CD4-positive, alpha-beta T cell (primary cell): ENCODE measurements at places on chromosomes 1 and 21. TPM values are rescaled to one million over a fixed set of nuclear protein-coding genes. Genes with fewer than 3 reads are reported as not detected.
A peak's percentile ranks its signal among the peaks of the same experiment; 100 is the strongest.

DNA sequence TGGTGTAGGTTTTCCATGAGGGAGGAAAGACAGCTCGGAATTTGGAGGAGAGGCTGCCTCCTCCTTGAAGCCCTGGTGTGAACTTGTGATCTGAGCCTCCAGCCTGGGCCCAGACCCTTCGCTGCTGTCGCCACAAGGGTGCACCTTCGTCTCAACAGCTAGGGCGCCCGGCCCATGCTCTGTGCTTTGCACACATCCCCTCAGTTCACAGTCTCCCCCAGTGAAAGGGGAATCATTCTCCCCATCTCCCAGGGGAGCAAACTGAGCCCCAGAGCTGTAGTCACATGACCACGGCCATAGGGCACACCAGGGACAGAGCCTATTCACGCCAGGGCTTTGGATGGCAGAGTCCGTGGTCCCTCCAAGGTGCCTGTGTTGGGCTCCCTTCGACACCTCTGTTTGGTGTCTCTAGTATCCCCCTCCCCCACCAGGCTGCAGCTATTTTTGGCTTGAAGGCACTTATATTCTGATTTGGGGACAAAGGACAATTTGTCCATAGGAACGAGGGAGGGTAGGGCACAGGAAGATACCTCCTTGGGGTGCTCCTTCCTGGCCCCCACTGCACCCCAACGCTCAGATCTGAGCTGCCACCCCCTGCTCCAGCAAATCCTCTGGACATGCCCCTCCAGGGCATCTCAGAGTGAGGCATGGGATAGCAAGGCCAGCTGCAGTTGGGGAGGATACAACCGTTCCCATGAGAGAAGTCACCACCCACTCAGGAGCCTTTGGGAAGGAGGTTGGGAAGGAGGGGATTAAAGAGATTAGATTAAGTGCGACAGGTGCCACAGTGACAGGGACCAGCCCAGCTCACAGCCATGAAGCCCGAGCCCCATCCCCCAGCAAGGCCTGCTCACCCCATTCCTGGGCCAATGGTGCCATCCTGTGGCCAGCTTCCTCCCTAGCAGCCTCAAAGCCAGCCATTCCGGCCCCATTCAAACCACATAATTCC, 15.7 kb downstream of the MATN1 start:
- DNase-seq = peak; percentile 74

GRCh38 chr1:113783254-113784103, 24.2 kb upstream of the PHTF1 start:
- DNase-seq = no peak

DNA sequence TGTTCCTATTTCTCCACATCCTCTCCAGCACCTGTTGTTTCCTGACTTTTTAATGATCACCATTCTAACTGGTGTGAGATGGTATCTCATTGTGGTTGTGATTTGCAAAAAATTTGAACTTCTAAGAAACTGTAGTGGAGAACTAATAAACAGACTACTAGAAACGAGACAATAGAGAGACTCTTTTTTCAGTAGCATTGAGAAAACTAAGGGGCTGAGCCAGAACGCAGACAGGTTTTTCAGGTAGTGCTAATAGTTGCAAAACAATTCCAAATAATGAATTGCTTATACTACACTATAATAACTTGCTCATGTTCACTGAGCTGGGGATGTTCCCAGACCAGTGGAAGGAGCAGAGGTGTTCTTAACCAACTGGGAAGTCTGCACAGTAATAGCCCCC, 98.8 kb upstream of the DPH5 start:
- no peak for DNase-seq

DNA sequence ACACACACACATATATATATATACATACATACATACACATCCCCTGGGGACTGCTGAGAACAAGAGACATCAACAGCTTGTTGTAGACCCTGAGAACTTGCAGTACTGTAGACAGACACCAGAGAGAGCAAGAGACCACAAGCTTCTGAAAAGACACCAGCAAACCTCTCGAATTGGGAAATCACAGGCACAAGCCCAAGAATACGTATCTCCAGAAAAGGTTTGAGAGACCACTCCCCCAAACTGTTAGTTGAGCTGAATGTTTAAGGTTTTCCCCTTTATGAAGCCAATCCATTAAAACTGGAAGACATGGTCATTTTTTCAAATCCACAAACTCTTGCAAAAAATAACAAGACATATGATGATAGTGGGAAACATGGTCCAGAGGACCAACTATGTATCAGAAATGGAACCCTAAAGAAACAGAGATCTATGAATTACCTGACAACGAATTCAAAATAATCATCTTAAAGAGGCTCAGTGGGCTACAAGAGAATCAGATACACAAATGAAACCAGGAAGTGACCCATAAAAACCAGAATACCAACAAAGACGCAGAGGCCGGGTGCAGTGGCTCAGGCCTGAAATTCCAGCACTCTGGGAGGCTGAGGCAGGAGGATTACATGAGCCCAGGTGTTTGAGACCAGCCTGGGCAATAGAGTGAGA, 45.1 kb downstream of the SLC2A1 start:
- DNase-seq = peak; percentile 49

- DNase-seq = no peak
Measured at GRCh38 chr1:119477710-119478109, 29.3 kb upstream of the HSD3B1 start.

GRCh38 chr21:33455686-33456446, 23.9 kb downstream of the TMEM50B start:
- DNase-seq = no peak

DNA sequence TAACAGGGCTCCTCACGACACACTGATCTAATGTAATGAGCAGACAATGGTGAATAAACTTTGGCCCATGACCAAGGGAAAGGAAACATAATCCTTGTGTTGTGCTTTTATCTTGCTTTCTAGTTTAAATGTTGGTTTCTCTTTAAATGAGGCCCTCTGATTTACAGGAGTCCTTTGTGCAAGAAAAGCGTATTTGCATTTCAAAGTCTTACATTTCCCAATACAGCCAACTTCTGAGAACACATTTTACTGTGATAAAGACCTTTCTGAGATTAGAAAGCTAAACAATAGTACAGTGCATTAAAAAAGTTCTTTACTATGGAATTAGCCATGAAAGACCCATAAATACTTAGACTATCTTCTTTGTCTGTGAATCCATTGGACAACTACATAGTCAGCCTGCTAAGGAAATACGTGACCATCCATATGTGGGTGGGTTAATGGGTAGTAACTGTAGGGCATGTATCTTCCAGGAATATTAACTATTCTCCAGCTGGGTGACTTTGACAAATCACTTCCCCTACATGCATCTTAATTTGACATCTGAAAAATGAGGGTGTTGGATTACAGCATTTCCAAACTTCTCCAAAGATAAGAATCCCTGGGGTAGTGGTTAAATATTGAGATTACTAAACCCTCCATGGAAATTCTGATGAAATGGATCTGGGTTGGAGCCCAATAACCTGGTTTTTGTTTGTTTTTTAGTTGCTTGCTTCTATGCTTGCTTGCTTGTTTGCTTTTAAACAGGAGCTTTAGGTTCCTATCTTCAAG, 50.3 kb upstream of the USP1 start:
- DNase-seq = no peak

DNA sequence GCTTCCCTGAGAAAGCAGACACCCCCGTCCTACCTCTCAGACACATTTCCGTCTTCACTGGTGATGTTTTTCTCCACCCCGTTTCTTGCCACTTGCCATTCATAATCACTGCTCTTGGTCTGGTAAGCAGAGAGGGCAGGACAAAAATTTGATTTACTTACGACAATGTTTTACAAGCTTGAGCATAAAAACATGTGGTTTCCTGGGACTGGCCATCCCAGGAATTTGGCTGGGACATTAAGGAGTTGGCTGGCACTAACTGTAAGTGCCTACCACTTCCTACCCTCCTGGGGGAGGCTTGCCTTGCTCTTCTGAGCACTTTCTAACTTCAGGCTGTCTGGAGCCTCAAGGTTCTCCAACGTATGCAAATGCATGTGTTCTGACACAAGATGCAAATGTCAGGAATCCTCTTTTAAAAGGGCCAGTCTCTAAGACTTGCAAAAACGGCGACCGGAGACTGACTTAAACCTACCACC, 24.2 kb downstream of the ZBTB18 start:
- DNase-seq = no peak

- no peak for DNase-seq
Measured at GRCh38 chr1:117970252-117970651, 40.7 kb downstream of the WDR3 start.

DNA sequence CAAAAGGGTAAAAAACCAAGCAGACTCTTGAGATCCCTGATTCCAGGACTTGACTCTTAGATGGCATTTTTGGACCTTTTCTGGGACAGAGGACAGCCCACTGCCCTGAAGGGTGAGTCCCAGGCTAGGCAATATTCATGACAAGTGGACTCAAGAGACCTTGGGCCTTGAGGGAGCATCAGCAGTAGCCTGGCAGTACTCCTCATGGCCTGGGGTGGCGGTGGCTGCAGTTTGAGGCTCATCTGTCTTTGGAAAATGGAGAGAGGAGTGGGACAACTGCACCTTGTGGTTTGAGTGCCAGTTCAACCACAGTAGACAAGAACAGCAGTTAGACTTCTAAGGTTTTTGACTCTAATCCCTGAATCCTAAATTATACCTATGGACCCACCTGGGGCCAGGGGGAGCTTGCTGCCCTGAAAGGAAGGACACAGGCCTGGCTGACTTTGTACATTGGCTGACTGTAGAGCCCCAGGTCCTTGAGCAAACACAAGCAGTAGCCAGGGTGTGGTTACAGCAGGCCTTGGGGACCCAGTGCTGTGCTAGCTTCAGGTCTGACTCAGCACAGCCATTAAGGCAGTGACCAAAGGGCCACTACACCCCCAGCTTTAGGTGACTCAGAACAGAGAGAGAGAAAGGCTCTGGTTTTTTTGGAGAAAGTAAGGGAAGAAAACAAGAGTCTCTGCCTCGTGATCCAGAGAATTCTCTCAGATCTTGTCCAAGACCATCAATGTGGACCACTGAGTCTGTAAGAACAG, 1023.2 kb downstream of the KCNT2 start:
- DNase-seq = no peak

GRCh38 chr1:53090227-53091147, 28.5 kb downstream of the PODN start:
- no peak for DNase-seq

GRCh38 chr1:6438047-6438525, 13.5 kb downstream of the ESPN start:
- DNase-seq = peak; percentile 85

GRCh38 chr1:2143814-2144500, 50.6 kb downstream of the FAAP20 start:
- DNase-seq = no peak

DNA sequence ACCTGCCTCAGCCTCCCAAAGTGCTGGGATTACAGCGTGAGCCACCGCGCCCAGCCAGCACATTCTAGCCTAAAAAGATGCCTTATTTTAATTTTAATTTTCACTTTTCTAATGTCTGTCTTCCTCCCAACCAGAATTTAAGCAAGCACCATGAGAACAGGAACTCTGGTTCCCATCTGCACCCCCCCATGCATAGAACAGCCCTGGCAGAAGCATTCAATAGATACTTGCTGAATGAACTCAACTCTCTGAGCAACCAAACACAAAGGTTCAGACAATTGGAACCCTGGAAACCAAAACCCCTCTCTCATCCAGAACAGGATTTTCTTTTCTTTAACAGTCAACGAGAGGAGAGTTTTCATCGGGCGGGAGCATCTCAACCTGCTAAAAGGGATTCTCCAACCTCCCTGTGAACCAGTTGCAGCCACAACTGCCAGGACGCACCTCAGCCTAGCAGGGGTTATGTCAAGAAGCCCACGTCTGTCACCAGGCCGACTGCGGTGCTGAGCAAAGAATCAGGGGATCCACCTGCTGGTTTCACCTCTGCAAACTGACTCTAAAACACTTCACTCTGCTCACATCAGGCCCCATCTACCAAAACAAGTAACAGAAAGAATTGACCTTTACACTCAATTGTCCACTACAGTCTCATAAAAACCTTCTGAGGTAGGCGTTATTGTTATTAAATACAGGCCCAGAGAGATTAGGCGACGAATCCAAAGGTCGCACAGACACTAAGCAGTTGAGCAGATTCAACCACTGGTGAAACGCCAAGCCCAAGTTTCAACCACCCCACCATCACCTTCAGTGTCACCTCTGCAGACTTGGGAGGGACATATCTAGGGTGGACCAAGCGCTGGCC, 1.7 kb downstream of the KIAA2013 start:
- no peak for DNase-seq

DNA sequence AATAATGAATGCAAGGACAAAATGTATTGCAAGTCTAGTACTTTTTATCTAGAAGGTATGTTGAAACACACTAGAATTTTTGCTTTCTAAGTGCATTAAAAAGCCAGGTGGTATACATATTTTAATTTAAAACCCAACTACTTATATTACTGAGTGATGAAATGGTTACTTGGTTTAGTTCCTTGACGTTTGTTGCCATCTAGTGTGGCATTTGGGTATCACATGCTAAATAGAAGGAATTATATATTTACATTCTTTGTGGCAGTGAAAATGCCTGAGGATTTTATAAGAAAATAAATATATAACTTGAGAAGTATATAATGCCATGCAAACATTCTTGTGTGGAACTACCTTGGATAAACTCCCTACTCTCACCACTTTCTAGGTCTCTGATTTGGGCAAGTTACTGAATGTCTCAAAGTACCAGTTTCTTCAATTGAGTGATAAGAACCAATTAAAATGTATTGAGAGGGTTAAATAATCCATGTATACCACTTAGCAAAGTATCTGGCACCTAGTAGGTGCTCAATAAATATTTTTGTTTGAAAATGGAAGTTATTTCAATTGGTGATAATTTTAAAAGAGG, 69.6 kb downstream of the SDCCAG8 start:
- DNase-seq = no peak

- DNase-seq = no peak
Measured at GRCh38 chr1:212359794-212360479, 54.7 kb downstream of the PACC1 start.

DNA sequence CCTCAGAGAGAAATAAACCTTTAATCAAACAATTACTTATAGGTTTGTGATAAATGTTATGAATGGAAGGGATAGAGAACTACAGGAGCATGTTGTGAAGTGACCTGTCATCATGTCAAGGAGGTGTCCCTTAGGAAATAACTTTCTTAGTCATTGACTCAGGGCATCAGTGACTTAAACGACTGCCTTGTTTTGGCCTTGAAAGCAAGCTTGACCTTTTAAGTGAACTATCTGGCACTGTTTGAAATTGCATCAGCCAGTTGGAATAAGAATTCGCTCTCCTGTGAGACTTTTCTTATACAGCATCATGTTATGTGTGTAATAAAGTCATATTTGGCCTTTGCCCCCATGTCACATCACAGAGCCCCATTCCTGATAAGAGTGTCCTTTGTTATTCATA, 30.9 kb downstream of the LRRC8B start:
- DNase-seq = no peak

The RPTN gene
- total RNA-seq = not detected

The MTARC2 gene
- total RNA-seq = not detected

The DR1 gene
- total RNA-seq = 51.4 TPM

The OR6K6 gene
- not detected for total RNA-seq

The DIRAS3 gene
- total RNA-seq = not detected
